ENCODE measurements at places on chromosomes 5 and 9.

GRCh38 chr5:158824241-158824882 lies 275.4 kb downstream of the EBF1 start:
- DNase-seq = no peak

DNA sequence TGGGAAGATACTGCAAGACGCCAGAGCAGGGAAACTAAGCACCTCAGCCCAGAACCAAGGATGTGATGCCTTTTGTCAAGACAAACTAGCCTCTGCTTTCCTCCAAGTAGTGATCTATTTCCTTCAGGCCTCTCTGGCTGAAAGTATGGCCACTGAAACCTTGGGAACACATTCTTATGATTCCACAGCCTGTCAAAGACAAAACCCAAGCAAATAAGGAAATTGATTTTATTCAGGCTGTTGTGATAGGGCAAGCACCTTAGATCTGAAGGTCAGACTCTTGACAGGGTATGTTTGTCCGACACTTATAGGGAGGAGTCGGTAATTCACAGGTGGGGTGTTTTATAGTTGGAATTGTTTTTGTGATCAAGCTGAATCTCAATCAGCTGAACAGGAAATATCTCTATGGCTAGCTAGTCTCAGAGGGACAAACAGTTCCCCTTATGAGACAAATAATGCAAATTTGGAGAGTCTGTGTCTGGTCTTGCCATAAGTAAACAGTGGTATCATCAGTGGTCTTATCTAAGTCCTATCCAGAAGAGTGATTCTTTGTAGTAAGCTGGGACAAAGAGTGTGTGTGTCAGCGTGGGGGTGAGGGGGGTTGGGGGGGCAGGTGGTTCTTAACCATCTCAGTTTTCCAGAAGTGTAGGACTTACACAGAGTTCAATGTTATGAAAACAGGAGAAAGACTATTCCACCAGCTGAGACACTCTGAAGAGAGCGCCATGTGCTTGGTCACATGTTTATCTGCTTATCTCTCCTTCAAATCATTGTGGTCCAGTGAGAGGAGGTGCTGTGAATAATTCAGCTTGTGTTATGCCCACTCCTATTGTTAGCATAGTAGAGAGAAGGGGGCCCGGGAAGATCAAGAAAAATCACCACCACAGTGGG lies 6.7 kb upstream of the ZCCHC10 start:
- DNase-seq = no peak

DNA sequence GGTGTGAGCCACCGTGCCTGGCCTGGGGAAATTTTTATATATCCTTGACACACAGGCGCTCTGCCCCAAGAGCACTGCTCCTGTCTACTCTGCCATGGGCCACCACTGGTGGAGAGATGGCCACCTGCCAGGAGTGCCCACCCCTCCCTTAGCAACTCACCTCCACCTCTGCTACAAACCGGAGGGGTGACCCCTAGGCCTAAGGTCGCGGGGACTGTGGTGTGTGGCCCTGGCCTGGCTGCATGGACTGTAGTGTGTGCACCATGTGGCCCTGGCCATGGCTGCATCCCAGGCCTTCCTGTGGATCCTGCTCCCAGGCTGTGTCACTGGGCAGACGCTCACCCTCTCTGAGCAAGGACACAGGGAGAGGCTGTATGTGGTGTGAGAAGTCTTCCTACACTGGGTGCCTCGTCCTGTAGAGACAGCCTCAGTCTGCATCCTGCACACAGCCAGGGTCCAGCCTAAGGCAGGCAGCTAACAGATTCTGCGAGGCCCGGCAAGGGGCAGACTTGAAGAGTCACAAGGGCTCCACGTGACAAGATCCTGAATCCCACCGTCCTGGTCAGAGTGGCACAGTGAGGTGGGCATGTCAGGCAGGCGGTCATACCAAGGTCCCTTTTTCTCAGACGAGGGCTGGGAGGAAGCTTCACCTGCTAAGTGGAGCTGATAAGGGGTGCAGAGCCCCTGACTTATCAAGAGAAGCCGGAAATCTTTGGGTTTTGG lies 10.3 kb downstream of the NINJ1 start:
- DNase-seq = no peak

- DNase-seq = no peak
Observed at GRCh38 chr9:95620314-95620713, 103.5 kb upstream of the PTCH1 start.

DNA sequence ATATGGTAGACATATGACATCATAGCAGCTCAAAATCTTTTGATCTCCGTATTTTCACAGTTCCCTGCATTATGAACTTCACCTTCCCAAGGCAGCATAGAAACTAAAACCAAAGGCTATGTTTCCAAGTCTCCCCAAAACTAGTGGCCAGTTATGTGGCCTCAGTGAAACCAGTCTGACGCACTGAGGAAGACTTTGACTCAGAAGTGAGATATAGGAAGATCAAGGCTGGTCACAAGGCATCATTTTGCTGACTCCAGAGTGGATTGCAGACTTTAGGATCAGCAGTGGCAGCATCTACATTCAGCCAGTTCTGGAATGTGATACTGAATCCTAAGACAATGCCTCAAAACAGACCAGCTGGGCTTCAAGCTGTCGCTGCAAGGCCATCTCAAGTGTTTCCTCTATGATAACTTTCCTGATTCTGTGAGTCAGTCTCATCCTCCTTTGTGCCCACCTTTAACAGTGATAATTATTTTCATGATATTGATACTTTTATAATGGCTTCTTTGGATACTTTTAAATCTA lies 34.4 kb upstream of the ELL2 start:
- DNase-seq = no peak

DNA sequence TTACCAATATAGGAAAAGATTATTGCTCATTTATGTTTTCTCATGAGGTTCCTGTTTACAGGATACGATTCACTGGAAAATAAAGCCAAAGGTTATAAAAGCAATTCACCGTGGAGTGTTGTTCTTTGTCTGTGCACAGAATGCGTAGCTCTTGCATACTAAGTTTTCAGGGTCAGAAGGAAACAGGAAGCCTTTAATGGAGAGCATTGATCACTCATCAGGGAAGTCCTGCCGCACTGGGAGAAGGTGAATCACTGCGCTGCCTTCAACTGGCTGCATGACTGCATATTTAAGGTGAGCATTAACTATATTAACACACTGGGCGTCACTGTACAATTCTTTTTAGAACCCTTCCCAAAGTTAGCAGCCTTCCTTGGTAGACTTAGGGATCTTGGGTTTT lies 74.1 kb upstream of the SYK start:
- DNase-seq = no peak

DNA sequence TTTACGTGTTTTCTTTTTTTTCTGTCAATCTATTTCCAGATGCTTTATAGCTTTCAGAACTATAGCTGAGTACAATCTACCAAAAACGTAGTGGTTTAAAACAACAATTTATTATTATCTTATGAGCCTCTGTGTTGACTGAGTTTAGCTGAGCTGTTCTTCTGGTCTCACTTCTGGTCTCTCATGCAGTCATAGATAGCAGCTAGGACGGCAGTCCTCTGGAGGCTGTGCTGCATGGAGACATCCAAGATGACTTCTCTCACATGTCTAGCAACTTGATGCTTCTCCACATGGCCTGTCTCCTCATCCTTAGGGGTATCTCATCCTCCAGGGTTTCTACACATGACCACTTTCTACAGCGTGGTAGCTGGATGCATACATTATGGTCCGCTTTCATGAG lies 22.0 kb upstream of the RAD23B start:
- DNase-seq = no peak
